ENCODE measurements at places on chromosomes 12 and 14.

DNA sequence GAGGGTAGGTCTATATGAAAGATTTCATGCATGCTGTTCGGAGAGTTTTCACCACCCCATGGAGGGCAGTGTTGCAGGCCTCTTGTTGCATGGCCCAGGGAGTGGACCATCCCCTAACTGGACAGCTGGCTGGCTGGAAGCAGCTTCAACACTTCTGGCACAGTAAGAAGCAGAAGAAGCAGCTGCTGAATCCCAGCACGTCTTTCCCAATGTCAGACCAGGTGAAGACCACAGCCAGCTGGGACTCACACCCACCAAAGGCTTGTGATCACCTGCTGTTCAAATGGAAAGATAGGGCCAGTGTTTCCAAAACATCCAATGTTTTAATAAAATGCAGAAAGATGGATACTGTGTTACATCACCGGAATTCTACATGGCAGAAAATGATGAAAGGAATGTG, 1423.6 kb downstream of the AACS start:
- DNase-seq = no peak

DNA sequence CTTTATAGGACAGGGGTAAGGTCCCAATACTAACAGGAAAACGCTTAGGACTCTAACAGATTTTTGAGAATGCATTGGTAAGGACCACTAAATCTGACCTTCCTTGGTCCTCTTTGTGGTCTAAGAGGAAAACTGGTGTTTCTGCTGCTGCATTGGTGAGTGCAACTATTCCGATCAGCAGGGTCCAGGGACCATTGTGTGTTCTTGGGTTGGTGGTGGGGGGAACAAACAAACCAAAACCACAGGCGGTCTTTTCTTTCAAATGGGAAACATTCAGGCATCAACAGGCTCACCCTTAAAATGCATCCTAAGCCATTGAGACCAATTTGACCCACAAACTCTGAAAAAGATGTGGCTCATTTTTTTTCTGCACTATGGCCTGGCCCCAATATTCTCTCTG, 20.7 kb downstream of the EPYC start:
- no peak for DNase-seq

- no peak for DNase-seq
Measured at GRCh38 chr14:56720703-56721460, 89.4 kb downstream of the OTX2 start.

DNA sequence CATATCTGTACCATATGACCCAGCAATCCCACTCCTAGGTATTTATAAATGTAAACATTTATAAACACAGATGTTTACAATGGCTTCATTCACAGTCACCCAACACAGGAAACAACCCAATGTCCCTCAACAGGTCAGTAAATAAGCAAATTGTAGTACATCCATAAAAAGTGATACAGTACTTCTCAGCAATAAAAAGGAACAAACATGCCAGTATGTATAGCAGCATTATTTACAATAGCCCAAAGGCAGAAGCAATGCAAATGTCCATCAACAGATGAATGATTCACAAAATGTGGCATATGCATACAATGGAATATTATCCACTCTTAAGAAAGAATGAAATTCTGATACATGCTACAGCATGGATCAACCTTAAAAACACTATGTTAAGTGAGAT, 27.6 kb upstream of the MAP3K9 start:
- DNase-seq = no peak

DNA sequence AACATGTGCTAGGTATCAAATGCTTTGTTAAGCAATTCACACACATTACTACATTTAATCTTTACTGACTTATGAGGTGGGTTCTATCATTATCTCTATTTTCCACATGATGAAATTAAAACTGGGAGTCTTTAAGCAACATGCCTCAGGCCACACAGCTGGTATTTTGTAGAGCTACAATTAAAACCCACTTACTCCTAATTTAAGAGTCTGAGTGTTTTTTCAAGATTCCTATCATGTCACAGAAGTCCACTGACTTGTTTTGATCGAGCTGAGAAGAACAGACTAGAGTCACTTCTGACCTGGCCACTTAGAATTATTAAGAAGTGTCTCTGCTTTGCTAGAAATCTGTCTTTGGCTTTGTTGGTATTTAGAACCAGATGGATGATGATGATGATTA, 670.7 kb downstream of the NRXN3 start:
- no peak for DNase-seq

- DNase-seq = no peak
Measured at GRCh38 chr14:51787352-51787751, 73.1 kb upstream of the GNG2 start.

DNA sequence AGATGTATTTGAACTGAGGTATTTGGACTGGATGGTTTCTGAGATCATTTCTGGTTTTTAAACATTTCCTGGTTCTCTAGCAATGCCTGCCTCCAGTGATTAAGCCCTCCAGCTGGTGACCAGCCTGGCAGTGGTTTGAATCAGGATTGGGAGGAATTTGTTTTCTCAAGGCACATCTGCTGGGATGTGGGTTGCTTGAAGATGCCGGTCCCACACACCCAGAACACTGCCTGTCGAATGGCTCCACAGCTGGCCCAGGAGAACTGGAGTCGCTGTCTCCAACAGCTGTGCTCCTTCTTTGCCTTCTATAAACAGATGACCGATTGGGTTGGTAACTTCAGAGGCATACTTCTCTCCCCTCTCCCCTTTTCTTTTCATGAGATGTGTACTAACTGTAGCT, 258.0 kb upstream of the DDHD1 start:
- no peak for DNase-seq

- no peak for DNase-seq
Measured at GRCh38 chr14:99744199-99744872, 48.9 kb upstream of the EML1 start.

- DNase-seq = no peak
Measured at GRCh38 chr12:5203274-5203673, 159.6 kb downstream of the KCNA5 start.

DNA sequence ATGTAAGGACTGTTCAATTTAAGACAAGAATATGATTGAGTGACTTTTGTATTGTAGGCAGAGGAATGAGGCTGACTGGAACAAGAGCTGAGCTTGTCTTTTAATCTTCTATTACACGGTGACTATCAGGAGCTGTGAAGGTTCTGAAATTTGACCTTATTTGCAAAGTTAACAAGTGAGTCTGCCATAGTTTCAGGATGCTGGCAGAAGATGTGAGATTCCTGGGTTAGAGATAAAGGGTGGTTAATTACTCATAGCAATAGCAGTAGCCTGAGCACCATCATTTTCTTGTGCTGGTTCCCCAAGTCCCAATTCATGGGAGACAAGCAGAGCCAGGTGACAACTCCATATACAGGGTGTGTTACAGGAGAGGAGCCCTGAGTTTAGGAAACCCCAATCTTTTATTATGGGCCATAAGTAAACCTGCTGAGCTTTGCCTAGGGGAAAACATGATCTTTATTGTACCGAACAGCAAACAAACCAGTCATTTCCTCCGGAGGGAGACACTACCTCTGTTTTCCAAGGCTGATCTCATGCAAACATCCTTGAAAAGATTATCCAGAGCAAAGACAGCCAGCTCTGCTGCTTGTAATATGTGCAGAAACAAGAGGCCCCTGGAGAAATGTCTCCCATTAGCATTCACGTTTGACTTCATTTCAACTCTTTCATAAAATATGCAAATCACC, 51.7 kb upstream of the DDX11 start:
- no peak for DNase-seq

Measured in stimulated activated CD4-positive, alpha-beta T cell treated with anti-CD3 and anti-CD28 coated beads, Interleukin-4, amount 100 ng/mL, for 24 hours (primary cell).